ENCODE measurements at places on chromosomes 13 and 19. TPM values are rescaled to one million over a fixed set of nuclear protein-coding genes. Genes with fewer than 3 reads are reported as not detected.

Gene ZNF471
- not detected for total RNA-seq

Gene SYNE4
- total RNA-seq = 4.5 TPM

Gene ZNF439
- total RNA-seq = 45.5 TPM

Gene MYO16
- 0.06 TPM for total RNA-seq

Gene C5AR1
- total RNA-seq = not detected

Gene MCEMP1
- total RNA-seq = not detected

Gene PNMA8A
- not detected for total RNA-seq

Gene ZNF534
- not detected for total RNA-seq

Gene BRSK1
- 25.7 TPM for total RNA-seq

Gene ERCC5
- total RNA-seq = 38.5 TPM

Gene CALR
- total RNA-seq = 581 TPM

Gene FUT2
- not detected for total RNA-seq

Gene ATP8A2
- 0.15 TPM for total RNA-seq

Gene NKPD1
- total RNA-seq = 1.0 TPM

Gene LILRB2
- total RNA-seq = not detected

Gene TMEM150B
- total RNA-seq = not detected

Gene EGLN2
- total RNA-seq = 87.9 TPM

Gene VRK3
- 47.3 TPM for total RNA-seq

Gene ZNF813
- total RNA-seq = 6.7 TPM

Gene CLEC4G
- total RNA-seq = not detected

Gene ZNF611
- 23.8 TPM for total RNA-seq

Gene ZNF350
- 6.2 TPM for total RNA-seq

Gene IQCN
- total RNA-seq = 1.1 TPM

Gene CACNA1A
- total RNA-seq = 1.4 TPM

Gene ZNF682
- total RNA-seq = 17.3 TPM

Gene EXOC3L2
- not detected for total RNA-seq

Gene ZNF285
- total RNA-seq = not detected

Gene TNFSF9
- total RNA-seq = 16.1 TPM

Gene SULT2B1
- not detected for total RNA-seq

Gene LILRB1
- total RNA-seq = 5.8 TPM

Gene UQCRFS1
- 42.6 TPM for total RNA-seq

Gene FNDC3A
- total RNA-seq = 69.0 TPM

Gene KL
- not detected for total RNA-seq

Gene ZNF99
- not detected for total RNA-seq

Gene GNG7
- total RNA-seq = 15.6 TPM

Gene RGS9BP
- 0.72 TPM for total RNA-seq

Gene RAB3A
- 6.9 TPM for total RNA-seq

Gene OR7A17
- not detected for total RNA-seq

Gene TPTE2
- 0.30 TPM for total RNA-seq

Gene RXFP2
- total RNA-seq = not detected

Gene FFAR2
- not detected for total RNA-seq

Gene FXYD1
- total RNA-seq = 11.5 TPM

Gene FLT1
- total RNA-seq = 2.3 TPM

All from OCI-LY7 (cell line).